ENCODE measurements at places on chromosomes 3 and 15.

- H3K27ac ChIP-seq: no peak overlapping the region
- no peaks in the 10 kb centered on the region for H3K36me3 ChIP-seq
- no peaks in the 10 kb centered on the region for H3K27me3 ChIP-seq
- peaks cover 7% of the 10 kb centered on the region for H3K4me1 ChIP-seq
- H3K4me3 ChIP-seq: no peak overlapping the region
- DNase-seq: no peak
Observed at GRCh38 chr3:107574650-107575049, 51.9 kb downstream of the BBX start.

- H3K27ac ChIP-seq: no peak overlapping the region
- H3K4me3 ChIP-seq: no peak overlapping the region
- no peak for DNase-seq
- H3K36me3 ChIP-seq: no peaks in the 10 kb centered on the region
- no peaks in the 10 kb centered on the region for H3K27me3 ChIP-seq
Observed at GRCh38 chr3:114143817-114144216, 35.0 kb downstream of the DRD3 start.

DNA sequence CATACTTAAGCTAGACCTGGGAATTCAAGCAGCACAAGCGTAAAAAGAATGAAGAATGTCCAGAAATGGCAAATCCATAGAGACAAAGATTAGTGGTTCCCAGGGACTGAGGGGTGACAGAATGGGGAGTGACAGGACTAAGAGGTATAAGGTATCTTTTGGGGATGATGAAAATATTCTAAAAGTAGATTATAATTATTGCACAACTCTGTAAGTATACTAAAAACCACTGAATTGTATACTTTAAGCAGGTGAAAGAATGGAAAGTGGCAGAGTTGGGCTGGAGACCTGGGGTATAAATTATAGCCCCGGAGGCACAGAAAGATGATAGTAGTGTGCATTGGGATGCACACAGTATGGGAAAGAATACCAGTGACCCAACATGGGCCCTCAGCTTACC, 5.6 kb downstream of the BRK1 start:
- H3K4me3 ChIP-seq: no peak overlapping the region
- peaks cover 48% of the 10 kb centered on the region for H3K36me3 ChIP-seq
- no peak overlapping the region for H3K27ac ChIP-seq
- no peak for DNase-seq
- H3K4me1 ChIP-seq: peaks cover 47% of the 10 kb centered on the region

DNA sequence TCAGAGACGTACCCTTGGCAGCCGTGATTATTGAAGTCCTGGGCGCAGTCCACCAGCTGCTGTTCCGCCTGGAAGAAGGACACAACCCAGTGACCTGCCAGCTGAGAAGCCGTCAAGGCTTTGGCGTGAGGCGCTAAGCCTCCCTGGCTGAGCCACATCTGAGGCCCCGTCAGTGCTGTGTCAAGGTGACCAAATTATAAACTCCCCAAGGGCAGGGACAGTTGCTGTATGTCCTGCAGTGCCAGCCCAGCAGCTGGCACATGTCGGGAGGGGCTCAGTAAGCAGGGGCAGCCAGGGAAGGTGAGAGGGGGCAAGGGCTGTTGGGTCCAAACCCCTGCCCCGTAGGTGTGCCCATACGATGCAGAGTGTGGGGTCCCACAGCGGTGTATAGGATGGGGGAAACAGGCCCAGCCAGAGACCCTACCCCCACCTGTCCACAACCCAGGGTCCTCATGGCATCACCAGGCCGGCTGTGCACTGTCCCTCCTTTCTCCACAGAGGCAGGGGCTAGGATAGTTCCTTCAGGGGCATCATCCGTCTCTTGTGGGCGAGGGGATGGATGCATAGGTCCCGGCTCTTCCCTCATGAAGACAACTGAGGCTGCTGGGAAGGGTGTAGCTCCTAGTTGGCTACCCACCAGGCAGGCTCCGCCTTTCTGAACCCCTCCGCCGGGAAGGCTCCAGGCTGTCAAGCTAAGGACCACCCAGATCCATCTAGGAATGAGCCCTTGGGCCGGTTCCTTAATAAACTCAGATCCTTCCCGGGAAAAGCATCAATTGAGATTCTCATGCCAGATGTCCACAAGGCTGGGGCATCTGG, 13.2 kb downstream of the CTSH start:
- H3K4me3 ChIP-seq: no peak overlapping the region
- no peak for DNase-seq
- H3K4me1 ChIP-seq: peaks cover 11% of the 10 kb centered on the region
- H3K27ac ChIP-seq: no peak overlapping the region
- peaks cover 4% of the 10 kb centered on the region for H3K36me3 ChIP-seq

DNA sequence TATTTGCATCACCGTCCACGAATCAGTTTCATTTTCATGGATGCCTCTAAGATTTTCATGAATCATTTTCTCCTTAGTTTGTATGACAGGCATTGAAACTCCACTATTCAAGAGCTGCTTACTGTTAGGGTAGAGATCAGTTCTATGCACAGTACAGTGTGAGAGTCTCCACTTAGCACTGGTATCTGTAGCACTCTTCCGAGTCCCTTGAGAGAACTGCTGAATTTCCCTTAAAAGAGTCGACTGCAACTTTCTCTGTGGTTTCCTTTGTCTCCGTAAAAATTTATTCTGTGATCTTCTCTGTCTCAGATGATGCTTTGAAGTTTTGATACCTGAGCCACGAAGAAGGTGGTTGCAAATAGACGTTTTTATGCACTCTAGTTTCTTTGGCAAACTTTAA, 14.8 kb downstream of the GTPBP8 start:
- DNase-seq: peak; percentile 44
- peaks cover 75% of the 10 kb centered on the region for H3K36me3 ChIP-seq
- no peaks in the 10 kb centered on the region for H3K27me3 ChIP-seq

- H3K4me3 ChIP-seq: no peak overlapping the region
- no peaks in the 10 kb centered on the region for H3K36me3 ChIP-seq
- no peak for DNase-seq
- no peaks in the 10 kb centered on the region for H3K4me1 ChIP-seq
Observed at GRCh38 chr15:84840741-84841429, 23.7 kb downstream of the ALPK3 start.

DNA sequence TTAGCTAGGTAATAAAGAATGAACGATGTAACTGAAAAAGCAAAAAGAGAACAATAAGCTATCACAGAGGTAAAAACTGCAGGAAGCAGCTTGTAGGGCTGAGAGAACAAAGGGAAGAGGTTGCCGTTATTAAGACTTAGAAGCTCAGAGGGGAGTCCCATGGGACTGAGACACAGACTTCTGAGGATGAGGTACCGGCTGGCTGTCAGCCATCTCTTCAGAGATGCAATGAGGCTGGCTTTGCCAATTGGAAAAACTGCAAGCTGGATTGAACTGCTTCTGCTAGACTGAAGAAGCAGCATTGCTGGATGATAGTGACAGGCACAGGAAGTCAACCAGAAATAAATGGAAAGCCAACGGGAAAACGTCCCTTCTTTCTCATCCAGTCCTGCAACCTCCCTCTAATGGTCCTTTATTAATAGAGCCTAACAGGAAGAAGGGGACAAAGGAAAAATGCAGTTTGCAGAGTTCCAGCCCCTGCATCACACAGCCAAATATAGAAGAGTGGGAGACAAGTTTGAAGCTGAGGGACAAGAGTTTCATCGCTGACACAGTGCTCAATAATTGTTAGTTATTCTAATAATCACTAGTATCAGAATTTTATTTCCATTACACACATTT, 21.1 kb upstream of the KLHL6 start:
- H3K4me1 ChIP-seq: peaks cover 20% of the 10 kb centered on the region
- no peak overlapping the region for H3K4me3 ChIP-seq
- H3K27ac ChIP-seq: no peak overlapping the region
- no peaks in the 10 kb centered on the region for H3K36me3 ChIP-seq
